ENCODE measurements at places on chromosomes 11 and 22.

GRCh38 chr11:125512106-125512505, 16.0 kb upstream of the FEZ1 start:
- DNase-seq: no peak

- no peak for DNase-seq
These were observed 63.0 kb downstream of the WNT11 start for GRCh38 chr11:76143274-76143673.

- DNase-seq: peak; percentile 80
These were observed 15.2 kb downstream of the BCL9L start for GRCh38 chr11:118910309-118911112.

GRCh38 chr22:40404251-40405177, 34.1 kb downstream of the SGSM3 start:
- DNase-seq: no peak

- no peak for DNase-seq
These were observed 9.6 kb downstream of the F2 start for GRCh38 chr11:46728659-46729040.

GRCh38 chr11:126457817-126458216, 102.3 kb downstream of the ST3GAL4 start:
- DNase-seq: no peak

DNA sequence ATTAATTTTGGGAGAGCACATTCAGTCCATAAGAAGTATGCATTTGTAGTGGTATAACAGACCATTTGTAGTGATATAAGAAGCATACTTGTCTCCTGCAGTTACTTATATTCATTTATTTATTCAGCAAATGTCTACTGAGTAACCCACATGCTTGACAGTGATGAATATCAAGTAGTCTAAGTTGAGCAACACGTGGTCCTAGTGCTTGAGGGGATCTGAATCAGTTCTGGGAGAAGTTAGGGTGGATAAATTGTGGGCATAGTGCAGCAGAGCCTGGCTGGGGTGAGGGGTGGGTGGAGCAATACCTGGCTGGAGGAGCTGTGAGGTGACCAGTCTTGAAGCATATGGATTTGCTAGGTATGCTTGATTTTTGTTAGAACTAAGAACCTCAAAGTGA, 24.3 kb downstream of the STX3 start:
- DNase-seq: no peak

- DNase-seq: peak; percentile 4
These were observed 76.4 kb downstream of the CDKN1C start for GRCh38 chr11:2808850-2809846.

- no peak for DNase-seq
These were observed 21.7 kb downstream of the CTTN start for GRCh38 chr11:70420008-70420464.

DNA sequence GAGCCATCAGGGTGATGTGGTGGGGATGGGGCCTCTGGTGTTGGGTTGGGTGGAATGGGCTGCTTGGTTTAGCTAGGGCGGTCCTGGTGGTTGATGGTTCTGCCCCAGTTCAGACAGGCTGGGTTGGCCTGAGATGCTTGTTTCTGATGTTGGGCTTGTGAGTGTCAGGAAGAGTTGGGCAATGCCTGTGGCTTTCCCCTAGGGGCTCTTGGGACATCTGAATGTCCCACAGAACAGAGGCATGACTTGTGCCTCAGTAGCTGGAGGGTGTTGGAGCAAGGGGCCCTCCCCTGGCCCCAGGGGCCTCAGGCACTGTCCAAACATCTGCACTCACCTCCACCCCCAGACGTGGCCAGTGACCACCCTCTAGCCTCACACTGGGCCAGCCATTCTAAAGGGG, 14.0 kb upstream of the CTSD start:
- DNase-seq: no peak

DNA sequence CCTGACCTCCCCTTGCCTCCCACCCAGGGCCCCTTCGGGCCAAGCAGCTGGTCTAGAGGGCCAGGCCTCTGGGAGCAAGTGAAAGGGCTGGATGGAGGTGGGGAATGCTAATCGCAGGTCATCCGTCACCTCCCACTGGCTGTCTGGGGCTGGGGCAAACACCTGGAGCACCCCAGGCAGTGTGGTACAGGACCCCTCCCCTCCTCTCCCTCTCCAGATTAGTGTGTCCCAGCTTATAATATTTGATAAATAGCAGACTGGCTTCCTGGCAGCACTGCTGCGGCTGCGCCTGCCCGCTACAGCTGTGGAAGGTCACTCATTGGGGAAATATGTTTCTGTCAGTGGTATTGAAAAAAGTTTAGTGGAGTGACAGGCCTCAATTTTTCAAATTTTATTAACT, 90.7 kb upstream of the PHOX2A start:
- DNase-seq: no peak

- DNase-seq: peak; percentile 83
These were observed 902 bp downstream of the RASGRP2 start for GRCh38 chr11:64742889-64743590.

DNA sequence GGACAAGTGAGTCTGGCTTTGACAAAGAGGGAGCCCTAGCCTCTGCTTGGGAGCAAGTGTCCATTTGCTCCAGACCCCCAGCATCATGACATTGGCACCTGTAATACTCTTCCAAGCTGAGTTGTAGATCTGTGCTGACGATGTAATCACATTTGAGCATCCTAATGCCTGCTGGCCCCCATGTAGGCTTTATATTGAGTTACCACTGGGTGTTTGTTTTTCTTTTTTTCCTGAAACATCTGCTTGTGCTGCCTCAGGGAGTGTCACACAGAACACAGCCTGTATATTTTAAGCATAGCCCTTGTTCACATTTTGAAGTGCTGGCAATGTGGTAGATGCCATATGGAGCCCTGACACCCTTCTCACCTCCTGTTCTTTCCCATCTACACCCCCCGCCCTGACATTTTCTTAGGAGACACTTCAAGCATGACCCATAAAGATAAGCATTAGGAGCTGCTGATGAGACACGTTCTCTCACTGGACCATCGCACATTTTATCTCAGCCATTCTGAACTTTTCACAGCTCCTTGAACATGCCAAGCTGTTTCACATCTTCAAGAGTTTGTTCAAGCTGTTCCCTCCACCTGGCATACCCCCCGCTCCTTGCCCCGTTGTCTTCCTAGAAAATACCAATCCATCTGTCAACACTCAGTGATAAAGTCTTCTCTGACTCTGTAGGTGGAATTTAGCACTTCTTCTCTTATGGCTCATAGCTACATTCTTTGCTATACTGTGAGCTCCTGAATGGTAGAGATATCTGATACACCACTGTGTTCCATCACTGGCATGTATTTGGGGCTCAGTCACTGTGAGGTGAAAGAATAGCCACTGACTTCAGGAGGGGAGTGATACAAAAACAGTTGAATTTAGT, 128.7 kb downstream of the TRIM44 start:
- no peak for DNase-seq

- DNase-seq: no peak
These were observed 191.8 kb upstream of the E2F8 start for GRCh38 chr11:19432370-19433061.

- DNase-seq: peak; percentile 53
These were observed 52.7 kb downstream of the PHF21B start for GRCh38 chr22:44956840-44957767.

DNA sequence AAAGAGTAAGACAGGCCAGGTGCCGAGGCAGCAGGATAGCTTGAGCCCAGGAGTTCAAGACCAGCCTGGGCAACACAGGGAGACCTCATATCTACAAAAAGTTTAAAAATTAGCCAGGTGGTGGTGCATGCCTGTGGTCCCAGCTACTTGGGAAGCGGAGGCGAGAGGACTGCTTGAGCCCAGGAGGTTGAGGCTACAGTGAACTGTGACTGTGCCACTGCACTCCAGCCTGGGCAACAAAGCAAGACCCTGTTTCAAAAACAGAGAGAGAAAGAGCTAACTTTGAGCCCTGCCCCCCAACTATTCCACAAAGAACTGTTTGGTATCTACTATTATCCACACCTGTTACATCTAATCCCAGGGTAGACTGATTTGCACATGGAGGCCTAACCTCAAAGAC, 49.2 kb upstream of the RAPSN start:
- DNase-seq: no peak

DNA sequence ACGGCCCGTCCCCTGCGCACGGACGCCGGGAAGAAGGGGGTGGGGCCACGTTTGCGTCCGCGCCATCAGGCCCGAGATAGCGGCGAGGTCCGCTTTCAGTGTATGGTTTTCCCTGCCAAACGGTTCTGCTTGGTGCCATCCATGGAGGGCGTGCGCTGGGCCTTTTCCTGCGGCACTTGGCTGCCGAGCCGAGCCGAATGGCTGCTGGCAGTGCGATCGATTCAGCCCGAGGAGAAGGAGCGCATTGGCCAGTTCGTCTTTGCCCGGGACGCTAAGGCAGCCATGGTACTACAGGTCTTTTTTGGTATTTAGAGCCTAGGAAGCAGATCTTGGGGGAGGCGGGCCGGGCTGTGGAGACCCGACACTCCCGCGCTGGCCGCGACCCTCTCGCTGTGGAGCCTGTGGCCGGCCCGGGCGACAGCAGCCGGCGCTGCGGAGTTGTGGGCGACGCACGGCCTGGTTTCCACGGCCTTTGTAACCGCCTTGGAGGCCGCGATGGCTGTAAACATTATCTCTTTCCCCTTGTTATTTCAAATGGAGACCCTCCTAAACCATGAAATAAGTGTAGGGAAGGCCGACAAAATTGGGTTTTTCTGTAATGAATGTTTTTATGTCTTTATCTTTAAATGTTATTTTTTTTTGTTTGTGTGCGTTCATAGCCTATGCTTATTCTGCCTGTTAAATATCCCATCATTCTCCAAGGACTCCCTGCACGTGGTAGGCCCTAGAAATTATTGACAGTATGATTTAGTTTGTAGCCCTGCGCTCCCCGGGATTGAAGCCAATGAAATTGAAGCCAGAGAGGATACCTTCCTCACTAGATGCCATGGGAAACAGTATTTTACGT, at the start of gene AASDHPPT:
Gene AASDHPPT, plus strand, starts transcription at position 54 of the 847 bp plus-strand sequence. Its CDS starts 49 bp downstream, at position 103.
- DNase-seq: no peak

DNA sequence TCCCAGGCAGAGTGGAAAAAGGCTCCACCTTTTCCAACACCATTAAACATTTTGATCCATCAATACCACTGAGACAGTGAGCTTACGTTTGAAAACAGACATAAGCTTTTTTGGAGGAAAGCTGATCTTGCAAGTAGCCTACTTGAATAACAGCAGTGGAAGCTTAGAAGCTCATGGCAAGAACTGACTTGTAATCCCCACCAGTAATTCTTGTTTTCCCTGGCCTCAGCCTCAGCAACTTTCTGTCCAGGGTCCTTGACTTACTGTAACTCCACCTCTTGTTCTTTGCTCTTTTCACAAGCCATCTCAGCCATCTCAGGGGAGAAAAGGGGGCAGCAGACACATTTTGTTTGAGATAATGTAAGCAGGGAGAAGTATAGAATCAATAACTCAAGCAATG, 12.3 kb upstream of the MPZL2 start:
- no peak for DNase-seq

GRCh38 chr11:74522776-74523175, 29.3 kb upstream of the LIPT2 start:
- DNase-seq: no peak

- DNase-seq: no peak
These were observed 74.2 kb downstream of the ALX4 start for GRCh38 chr11:44235765-44236201.

- no peak for DNase-seq
These were observed 105.1 kb downstream of the HIPK3 start for GRCh38 chr11:33362051-33362910.

DNA sequence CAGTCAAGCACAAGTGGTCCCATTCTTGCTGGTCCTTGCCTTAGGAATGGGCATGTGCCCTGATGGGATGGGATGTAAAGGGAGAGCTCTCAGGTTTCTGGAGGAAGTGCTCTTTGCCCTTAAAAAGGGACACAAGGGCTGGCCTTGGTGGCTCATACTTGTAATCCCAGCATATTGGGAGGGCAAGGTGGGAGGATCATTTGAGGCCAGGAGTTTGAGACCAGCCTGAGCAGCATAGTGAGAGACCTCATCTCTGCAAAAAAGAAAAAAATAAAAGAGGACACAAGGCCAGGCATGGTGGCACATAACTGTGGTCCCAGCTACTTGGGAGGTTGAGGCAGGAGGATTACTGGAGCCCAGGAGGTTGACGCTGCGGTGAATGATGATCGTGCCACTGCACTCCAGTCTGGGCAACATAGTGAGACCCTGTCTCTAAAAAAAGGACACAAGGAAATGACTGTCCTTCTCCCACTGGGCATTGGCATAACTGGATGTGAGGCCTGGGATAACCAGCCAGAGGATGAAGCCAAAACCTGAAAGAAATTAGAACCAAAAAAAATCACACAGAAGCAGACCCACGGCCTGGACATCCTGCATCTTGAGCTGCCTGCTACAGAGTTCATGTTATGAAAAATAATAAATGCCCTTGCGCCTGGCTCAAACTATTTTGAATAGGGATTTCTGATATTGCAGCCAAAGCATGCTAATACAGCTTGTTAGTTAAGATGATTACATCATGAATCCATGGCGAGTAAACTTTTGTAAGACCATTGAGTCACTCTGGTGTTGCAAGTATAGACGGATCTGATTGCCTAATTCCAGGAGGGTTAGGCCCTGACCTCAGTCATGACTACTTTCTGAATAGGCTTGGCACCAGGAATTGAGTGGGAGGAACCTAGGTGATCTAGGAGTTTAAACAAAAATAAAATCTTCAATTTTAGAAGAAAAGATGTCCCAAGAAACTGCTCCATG, 12.9 kb upstream of the CRKL start:
- DNase-seq: no peak

DNA sequence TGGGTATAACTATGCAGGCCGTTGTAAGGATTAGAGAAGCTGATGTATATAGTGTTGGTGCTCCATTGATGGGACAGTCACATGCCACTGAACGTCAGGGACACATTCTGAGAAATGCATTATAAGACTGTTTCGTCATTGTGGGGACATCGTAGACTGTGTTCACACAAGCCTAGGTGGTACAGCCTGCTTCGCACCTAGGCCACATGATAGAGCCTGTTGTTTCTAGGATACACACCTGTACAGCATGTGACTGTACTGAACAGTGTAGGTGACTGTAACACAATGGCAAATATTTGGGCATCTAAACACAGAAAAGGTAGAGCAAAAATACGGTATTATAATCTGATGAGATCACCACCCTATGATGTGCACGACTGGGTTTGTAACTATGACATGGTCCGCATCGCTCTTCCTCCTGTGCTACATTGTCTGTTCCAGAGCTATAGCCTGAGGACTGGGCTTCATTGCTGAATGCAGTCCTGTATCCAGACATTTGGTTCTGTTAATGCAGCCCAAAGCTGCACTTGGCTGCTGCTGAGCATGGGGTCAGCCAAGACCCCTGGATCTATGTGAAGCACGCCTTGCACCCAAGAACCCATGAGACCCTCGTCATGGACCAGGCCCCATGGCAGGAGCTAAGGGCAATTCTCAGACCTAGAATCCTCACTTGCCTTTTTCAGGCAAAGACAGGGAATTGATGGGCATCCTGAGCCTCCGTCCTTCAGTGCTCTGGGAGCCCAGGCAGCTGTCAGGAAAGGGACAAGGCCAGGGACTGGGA, 51.1 kb upstream of the THY1 start:
- DNase-seq: no peak

DNA sequence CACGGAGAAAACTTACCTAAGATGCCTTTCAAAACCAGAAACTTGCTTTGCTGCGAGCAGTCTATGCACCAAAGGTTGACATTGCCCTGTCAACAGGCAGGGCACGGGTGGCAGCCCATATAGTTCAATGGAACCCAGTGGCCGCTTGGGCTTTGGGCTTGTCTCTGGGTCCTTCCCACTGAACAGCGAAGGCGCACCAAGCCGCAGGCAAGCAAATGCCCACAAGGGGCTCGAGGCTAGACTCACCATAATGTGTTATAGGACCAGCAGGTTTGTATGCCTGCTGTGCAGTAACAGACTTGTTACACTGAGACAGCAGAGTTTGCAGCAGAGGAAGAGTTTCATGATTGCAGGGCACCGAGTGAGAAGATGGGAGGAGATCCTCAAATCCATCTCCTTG, 20.3 kb downstream of the CLDN5 start:
- DNase-seq: peak; percentile 48

Data from WTC11 (cell line).